ENCODE measurements at places on chromosomes 16 and 17.

DNA sequence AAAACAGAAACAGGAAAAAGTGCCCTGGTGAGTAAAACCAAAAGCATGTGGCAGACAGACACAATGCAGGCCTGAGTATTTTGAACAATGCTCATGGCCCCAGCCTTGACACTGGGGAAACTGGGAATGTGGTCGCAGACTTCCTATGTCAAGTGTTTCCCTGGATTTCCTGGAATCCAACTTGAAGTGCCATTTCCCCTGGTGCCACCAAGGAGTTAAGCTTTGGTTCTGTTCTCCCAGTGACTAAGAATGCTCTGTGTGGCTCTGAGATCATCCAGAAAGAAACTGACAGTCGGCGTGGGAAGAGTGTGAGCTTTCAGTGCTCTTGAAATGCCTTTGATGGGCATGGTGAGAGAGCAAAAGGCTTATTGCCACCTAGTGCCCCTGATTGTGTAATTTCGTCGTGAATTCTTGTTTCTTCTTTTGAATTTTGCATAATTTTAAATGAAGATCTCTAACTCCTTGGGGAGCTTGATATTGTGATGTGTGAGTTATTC is 96.0 kb downstream of the YPEL2 start:
- DNase-seq: no peak

DNA sequence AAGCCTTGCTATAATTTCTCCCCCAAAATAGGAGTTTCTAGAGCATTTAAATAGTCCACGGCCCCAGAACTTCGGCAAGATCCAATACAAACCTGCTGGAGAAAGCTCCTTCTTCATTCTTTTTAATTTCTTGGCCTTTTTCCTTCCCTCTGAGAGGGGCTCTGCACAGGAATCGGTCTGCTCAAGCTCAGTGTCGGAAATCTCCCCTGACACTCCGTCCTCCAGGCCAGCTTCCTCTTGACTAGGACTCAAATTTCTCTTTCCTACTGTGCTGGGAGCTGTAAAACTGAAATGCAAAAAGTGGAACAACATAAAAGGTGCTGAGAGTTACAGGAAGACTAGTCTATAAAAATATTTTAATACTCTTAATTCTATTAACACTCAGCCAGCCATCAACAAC is 183.3 kb downstream of the PARN start:
- no peak for DNase-seq

DNA sequence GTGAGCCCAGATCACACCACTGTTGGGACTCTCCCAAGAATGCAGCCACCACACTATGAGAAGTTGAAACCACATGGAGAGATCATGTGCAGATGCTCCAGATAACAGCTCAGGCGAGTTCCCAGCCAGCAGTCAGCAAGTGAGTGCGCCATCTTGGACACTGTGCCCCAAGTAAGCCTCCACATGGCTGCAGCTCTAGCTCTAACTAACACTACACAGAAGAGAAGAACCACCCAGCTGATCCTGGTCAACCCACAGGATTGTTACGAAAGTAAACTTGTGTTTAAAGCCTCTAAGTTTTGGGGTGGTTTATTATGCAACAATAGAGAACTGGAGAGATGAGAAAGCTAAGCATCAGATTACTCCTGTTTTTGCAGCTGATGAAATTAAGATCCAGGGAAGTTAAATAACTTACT is 25.8 kb downstream of the SLC38A7 start:
- no peak for DNase-seq

DNA sequence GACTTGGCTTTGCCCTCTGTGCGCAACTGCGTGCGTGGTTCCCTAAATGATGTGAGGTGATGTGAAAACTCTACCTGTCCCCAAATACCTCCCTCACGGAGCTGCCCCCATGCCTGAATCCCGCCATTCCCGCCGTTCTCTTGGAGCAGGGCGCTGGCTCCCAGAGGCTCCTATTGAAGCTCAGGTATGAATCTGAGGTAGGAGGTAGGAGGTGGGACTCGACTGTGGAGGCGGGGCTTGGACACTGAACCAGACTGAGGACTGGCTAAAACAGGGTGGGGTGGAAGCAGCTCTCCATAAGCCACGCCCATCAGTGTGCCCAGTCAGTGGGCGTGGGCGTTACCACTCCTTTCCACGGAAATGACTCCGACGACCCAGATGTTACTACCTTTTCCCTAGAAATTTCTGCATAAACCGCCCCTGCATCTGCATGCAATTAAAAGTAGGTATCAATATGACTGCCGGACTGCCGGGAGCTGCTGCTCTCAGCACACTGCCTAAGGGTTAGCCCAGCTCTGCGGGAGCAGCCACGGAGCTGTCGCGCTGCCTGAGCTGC is 41.0 kb downstream of the FOXL1 start:
- DNase-seq: no peak

GRCh38 chr17:15240644-15241043 is 24.5 kb downstream of the PMP22 start:
- DNase-seq: no peak

DNA sequence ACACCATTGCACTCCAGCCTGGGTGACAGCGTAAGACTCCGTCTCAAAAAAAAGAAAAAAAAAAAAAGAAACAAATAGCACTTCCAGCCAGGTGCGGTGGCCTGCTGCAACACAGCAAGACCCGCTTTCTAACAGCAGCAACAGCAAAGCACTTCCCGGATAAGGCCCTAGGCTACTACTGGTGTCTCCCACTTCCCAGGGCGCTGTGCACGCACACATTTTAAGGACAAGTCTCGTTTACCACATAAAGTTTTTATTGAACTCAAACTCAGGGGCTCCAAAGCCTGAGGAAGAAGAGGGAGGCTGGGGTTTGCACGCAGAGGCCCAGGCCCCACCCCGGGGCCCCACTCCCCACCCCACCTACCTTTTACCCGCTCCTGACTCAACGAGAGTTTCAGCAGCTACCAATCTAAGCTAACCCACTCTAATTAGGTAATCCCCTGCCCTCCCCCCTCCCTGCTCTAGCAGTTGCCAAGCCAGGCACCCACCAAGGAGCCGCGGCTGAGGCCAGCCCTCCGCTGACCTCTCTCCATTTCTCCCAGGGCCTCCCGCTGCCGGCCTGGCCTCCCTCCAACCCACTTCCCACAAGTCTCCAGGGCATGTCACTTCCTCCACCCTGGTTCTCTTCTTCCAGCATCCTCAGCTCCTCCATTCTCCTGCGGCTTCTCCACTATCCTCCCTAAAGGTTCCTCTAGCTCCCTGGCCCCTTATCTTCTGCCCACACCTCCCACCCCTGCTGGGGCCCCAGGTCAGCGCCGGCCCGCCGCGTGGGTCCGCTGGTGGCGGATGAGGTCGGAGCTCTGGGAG is 2.4 kb downstream of the ZNF768 start:
- no peak for DNase-seq

DNA sequence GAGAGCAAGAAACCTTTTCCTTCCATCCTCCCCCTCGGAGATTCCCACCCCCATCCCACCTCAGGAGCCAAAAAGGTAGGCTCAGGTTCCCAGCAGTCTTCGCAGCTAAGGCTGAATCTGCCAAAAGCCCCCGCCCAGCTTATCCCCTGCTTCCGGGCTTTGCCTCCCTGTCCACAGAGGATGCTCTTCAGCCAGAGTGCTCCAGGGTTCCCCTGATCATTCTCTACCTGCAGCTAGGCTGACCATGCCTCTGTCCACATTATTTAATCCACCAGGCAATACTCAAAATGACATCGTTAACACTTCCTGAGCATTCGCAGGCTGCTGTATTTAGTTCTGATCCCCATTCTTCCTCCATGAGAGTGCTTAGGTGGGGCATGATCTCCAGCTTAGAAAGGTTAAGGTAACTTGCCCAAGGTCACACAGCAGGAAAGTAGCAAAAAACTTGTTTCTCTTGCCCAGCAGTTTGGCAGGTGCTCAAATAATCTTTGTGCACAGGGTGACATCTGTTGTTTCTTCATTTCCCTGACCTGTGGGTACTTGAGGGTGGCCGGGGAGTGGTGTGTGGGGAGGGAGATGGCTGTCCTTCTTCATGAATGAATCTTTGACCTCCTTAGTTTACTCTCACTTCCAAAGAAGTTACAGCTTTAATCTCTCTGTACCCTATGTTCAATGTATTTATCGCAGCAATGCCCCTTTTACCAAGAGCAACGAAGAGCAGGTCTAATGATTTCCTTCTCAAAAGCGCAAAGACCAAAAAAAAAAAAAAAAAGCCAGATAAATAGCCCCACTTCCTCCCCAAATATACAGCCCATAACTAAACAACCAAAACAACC is 848 bp upstream of the TBKBP1 start:
- no peak for DNase-seq

- DNase-seq: no peak
Observed at GRCh38 chr16:48075398-48075797, 80.4 kb downstream of the ABCC12 start.

DNA sequence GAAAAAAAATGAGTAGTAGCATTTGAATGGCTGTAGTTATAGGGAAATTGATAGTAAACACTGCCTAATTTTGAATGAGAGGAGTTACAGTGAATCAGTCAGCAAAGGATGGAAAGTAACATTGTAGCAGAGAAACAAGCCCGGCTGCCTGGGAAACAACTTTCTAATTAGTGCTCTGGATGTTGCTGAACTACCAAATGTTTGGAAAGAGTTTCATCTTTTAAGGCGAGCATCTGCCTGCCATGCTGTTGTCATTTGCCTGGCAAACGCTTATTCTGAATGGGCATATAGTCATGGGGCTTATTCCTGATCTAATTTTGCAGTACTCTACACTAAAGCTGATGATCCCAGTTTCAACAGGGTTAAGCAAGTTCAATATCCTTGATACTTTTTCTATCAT is 138.6 kb downstream of the CDH11 start:
- no peak for DNase-seq

DNA sequence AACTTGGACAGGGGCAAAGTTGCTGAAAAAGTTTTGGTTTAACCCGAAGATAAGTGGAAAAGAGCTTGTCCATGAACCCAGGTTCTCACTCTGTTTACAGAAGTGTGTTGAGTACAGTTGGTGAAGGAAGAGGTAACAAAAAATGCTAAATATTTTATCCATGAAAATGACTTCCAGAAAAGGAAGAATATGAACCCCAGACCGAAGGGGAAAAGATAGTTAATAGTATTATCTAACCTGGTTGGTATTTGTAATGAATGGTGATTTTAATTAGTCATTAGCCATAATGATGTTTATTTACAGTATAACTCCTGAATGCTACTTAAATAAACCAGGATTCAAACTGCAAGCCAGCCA is 574 bp upstream of the TMEM106A start:
- DNase-seq: no peak

GRCh38 chr17:17504341-17505140 is 8.3 kb upstream of the RASD1 start:
- DNase-seq: no peak

DNA sequence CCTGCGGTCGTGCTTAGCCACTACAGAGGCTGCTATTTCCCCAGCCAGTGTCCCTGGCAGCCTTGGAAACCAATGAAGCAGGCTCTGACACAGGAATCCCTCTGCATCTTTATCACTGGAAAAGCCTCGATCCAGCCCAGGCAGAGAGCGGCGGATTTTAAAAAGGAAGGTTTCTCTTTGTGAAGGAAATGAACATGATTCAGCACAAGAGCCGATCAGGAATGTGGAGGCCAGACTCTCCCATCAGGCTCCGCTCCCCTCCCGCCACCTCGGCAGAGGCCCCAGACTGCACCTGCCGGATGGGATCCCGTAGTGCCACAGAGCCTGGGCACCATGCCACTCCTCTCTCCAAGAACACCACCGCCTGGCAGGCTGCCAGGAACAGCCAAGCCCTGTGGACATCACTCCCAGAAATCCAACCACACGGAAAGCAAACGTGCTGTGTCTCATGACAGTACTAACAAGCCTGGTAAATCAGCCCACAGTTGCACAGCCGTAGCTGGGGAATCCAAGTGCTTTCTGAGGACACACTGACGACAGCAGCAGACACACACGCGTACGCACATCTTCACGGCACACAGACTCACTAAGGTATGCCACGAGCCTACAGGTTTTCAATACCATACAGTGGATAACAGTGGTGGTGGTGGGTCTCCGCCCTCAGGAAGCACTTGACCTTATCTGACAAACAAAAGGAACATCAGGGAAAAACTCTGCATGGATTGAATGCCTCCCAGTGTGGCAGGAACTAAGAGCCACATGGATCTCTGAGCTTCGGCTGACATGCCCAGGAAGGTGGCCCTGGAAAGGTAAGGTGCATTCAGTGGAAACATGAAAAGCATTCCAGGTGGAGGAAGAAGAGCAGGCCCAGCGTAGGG is 5.4 kb downstream of the LRRC75A start:
- DNase-seq: no peak

GRCh38 chr17:34511931-34512330 is 67.5 kb upstream of the TMEM132E start:
- DNase-seq: no peak

DNA sequence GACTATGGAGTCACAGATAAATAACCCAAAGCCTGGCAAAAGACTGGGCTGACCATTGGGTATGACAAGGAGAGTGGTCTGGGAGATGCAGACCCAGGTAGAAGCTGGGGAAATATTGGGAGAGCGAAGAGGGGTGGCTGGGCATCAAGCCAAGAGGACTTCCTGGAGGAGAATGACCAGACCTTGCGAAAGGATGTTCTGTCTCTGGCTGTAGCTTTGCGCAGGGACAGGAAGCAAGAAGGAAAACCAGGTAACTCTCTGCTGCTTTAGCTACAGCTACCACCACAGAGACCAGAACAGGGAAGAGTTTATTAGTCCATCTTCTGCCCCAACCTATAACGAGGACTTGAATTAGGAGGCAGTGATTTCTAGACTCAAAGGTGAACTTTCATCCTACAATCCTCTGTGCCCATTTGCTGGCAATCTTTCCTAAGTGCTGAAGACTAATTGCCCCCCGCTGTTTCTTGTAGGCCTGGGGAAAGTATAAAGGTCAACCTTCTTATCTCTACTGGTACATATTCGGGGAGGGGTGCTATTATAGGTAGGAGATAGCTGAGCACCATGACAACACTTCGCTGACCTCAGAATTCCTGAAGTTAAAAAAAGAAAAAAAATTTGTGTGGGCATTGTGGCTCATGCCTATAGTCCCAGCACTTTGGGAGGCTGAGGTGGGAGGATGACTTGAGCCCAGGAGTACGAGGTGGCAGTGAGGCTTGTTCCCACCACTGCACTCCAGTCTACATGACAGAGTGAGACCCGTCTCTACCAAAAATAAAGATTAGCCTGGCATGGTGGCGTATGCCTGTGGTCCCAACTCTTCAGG is 19.1 kb upstream of the KIFC3 start:
- no peak for DNase-seq

- no peak for DNase-seq
Observed at GRCh38 chr17:35293151-35293847, 50.4 kb downstream of the SLFN5 start.

DNA sequence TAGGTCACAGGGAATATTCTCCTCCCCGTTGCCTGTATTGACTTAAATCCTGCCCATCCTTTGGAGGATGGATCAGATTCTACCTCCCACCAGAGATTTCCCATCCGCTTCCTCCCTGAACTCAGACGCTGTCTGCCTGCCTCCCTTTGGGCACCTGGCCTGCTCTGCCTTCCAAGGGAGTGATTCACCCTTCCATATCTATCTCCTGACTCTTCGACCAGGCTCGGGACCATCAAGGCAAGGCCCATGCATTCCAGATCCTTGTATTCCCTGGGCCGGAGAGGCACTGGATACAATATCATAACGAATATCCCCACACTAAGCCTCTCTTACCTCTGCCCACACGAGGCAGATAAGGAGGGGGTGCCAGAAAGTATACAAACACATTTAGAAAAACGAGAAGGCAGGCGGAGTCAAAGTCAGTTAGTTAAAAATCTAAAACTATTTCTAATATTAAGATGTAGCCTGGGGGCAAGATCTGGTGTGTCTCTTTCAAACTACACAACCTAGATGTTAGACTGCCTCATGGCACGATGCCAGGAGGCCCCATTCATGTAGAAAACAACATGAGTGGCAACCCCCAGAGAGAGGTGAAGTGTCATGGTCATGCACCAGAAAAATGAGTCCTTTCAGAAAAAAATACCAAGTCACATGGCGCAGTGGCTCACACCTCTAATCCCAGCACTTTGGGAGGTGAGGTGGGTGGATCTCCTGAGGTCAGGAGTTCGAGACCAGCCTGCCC is 9.2 kb downstream of the PMP22 start:
- no peak for DNase-seq

All from progenitor cell of endocrine pancreas (in vitro differentiated cells).